ENCODE measurements at places on chromosomes 3 and 15. TPM values are rescaled to one million over a fixed set of nuclear protein-coding genes. Genes with fewer than 3 reads are reported as not detected.

OXTR gene
- 0.30 TPM for total RNA-seq

DNA sequence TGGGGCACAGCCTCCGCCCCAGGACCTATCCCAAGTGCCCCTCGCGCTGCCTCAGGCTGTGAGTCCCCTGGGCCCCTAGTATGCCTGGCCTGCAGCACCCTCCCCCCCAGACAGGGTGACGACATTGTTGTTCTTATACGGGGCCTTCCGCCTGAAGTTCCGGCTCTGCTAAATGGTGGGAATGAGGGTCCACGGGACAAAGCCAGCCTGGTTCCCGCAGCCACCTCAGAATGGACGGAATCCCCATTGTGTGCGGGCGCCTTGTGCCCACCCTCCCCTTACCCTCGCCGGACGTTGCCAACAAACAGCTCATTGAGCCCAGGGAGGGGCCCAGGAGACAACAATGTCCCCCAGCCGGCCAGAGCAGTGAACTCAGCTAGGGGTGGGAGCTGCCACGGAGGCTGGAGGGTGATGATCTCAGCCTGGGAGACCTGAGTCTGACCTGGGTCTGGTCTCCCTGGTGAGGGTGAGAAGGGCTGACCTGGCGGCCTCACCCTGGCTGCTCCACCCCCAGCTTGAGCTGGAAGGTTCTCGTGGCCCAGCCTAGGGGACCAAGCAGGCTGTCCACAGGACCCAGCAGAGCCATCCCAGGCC is 10.2 kb upstream of the DLL4 start:
- no peak for DNase-seq

DNA sequence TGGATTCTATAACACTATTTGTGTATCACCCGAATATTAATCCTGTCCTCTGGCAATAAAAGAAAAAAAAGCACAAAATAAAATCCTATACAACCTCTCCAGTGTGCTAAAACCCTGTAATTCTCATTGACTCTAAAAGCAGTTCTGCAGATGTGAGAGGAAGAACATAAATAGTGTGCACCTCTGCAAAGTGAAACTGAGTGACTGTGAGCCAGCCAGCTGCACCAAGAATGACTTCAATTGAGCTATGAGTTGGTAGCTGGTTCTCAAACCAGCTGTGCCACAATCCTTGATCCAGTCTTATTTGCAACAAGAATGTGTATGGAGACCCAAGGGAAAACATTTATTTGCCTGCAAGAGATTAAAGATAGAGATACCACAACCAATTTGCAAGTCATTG is 31.2 kb upstream of the COL8A1 start:
- DNase-seq: no peak

- DNase-seq: no peak
Observed at GRCh38 chr15:47786371-47786770, 69.1 kb downstream of the SEMA6D start.

SRGAP3 gene
- 16.6 TPM for total RNA-seq

GRCh38 chr3:53795176-53795575 is 51.0 kb downstream of the CHDH start:
- no peak for DNase-seq
